NCI-H1694 treated with DMSO at 0.1 percent for 48 hours (cell line): ENCODE measurements at places on chromosomes 5 and 9.
A peak's percentile ranks its signal among the peaks of the same experiment; 100 is the strongest.

DNA sequence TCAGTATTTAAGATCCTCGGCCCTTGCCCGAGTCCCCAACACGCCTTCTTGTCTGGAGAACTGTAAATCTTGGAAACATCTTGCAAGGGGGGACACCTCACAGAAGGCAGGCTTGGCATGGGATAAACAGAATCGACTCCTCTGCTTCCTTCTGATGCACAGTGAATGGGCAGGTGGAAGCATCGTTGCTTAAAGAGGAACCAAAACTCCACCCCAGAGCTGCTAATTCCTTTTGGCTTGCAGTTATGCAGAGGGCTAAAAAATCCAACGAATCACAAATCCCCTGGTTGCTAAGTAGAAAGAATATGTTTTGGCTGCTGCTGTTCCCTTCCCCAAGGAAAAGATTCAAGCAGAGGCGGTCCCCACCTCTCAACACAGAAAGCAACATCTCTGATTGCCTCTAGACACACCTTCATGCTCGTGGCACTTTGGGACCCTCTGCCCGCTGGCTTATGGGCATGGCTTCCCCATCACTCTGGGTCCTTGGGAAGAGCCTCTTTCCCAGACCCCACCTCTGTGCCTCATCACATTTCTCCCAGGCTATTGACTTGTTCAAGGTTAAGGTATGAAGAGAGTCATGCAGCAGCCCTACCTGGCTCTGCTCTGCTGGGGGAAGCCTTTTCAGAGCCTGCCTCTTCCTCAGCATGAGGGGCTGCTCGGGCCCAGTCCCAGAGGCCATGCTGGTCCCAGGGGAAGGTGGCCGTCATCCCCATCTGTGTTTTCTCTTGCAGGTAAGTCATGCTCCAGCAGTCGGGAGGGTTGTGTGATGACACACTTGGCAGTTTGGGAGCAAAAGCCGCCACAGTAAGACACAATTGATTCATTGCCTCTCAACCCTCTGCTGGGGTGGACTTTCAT lies 137.1 kb downstream of the KCNIP1 start:
- no peak for DNase-seq

DNA sequence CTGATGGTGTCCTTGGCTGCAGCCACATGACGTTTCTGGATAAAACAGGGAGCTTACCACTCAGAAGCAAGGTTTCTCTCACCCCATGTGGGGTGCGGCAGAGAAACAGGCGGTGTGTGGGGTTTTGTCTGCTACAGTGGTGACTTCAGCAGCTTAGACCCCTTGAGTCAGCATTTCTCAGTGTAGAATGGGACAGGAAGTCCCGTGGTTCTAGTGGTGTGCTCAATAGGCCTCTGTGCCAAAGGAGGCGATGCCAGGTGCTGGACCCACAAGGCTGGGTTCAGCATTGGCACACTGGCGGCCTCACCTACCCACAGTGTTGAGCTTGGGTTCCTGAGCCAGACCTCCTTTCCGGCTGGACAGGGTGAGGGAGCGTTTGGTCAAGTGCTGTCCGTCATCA lies 125.2 kb upstream of the SMIM23 start:
- DNase-seq, result no peak

DNA sequence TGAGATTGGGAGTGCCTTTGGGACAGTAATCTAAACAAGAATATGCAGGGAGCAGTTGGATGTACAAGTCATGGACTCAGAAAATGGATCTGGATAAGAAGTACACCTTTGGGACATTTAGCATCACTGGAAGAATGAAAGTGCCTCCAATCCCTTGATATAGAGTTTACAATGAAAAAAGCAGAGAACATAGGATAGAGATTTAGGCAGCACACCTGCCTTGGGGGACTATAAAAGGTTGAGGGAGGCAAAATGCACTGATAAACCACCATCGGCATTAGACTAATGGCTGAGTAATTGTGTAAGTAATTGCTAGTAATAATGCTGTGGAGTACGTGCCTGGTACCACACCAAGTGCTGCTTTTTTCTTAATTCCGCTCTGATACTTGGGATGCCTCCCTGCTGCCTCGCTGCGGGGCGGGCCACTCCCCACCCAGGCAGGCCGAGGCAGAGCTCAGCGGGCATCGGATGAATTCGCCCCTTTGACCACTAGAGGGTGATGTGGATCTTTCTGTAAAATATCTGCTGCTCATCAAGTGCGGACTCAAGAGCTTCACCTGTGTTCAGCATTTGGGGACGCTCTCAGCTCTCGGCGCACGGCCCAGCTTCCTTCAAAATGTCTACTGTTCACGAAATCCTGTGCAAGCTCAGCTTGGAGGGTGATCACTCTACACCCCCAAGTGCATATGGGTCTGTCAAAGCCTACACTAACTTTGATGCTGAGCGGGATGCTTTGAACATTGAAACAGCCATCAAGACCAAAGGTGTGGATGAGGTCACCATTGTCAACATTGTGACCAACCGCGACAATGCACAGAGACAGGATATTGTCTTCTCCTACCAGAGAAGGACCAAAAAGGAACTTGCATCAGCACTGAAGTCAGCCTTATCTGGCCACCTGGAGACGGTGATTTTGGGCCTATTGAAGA lies 99.9 kb downstream of the ANKRD18B start:
- peak; percentile 73 for DNase-seq

DNA sequence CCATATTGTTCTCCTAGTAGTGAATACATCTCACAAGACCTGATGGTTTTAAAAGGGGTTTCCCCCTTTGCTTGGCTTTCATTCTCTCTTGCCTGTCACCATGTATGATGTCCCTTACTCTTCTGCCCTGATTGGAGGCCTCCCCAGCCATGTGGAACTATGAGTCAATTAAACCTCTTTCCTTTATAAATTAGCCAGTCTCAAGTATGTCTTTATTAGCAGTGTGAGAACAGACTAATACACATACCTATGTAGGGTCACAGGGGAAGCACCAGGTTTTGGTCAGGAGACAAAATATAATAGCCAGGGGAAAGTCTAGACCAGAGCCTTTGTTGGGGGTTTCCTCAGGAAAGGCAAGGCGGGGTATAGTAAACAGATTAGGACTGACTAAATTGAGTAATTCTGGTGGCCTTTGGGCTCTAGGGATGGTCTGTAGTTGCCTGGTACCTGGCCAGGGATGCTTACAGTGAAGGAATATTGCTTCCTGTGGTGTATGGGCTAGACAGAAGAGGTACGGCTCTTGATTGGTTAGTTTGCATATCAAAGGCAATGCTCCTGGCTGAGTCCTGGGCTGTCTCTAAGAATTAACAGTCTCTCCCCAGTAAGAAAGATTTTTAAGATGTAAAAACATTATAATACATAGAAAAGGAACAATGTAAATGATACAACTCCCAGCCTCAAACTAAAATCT lies 254.5 kb downstream of the ELAVL2 start:
- DNase-seq, result no peak

DNA sequence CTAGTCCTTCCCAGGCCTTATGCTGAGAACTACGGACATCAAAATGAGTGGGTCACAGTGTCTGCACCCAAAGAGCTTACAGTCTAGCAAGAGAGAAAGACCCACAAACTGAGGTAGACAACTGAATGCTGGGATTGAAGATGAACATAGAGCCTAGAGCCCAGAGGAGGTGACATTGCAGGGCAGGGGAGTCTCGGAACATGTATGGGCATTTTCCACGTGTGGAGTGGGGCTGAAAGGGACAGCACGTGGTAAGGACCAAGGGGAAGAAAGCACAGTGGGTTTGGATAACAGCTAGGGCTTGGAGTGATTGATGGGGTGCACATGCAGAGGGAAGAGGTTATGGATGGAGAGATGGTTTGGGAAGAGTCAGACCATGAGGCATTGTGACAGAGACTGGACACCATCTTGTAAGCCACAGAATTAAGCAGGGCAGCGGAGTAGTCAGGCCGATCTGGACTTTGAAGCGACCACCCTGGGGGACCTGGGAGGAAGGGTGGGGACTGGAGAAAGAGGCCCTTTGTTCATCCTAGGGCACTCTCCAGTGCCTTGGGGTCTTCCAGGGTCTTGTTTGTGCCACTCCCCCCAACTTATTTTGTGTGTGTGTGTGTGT lies 47.5 kb upstream of the SH3PXD2B start:
- no peak for DNase-seq

- DNase-seq, result no peak
Measured at GRCh38 chr9:74528207-74528606, 31.1 kb downstream of the RORB start.

- DNase-seq, result no peak
Measured at GRCh38 chr5:131378721-131379541, 115.1 kb downstream of the CDC42SE2 start.

GRCh38 chr9:81717747-81718077 lies 28.4 kb upstream of the TLE1 start:
- no peak for DNase-seq

DNA sequence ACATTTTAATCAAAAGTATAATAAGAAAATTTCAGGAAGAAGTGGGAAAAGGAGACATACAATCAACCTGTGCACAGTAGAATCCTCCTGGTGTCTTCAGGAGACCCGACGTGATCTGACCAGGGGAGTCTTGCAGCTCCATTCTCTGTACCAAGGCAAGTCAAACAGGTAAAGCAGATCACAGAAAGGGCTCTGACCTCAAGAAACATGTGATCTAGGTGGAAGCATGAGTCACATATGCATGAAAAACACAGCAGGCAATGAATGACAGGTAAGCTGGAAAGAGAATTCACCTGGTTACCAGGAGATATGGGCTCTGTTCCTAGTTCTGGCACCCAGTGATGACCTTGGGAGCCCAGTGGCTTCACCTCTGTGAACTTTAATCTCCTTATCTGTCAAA lies 19.4 kb upstream of the FABP6 start:
- no peak for DNase-seq

- no peak for DNase-seq
Measured at GRCh38 chr5:139268364-139269202, 25.0 kb upstream of the MATR3 start.

DNA sequence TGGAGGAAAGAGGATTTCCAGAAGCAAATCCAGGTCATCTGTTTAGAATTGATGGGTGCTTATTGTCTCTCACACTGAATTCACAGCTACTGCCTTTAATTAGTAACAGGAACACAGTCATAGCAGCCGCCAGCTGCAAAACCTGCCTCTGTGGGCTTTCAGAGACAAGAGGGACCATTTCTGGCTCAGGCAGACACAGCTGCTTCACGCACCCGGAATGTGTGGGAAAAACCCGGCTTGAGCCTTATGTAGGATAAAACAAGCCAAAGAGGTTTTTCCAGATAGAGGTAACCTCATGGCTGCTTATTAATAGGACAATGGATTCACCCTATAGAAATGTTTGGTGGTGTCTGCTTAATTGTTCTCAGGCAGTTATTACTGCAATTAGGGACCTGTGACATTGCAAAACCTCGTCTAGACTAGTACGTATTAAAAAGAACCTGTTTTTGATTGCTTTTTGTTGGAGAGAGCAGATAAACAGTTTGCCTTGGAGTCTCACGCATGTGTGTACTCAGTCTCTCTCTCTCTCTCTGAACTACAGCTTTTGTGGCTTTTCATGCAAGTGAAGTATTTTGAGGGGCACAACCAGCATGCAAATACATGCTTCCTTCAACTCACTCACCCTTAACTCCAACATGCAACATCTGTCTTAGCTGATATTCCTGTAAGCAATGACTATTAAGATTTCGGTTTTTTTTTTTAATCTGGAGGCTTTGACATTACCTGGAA lies 302.7 kb downstream of the PLK2 start:
- DNase-seq, result no peak
